Stimulated activated CD4-positive, alpha-beta T cell treated with anti-CD3 and anti-CD28 coated beads, Interleukin-4, amount 100 ng/mL, for 24 hours (primary cell): ENCODE measurements at places on chromosomes 2 and 18.

GRCh38 chr2:201707753-201708152, 9.3 kb upstream of the MPP4 start:
- no peak for DNase-seq

GRCh38 chr2:240579771-240580614, 6.5 kb upstream of the CAPN10 start:
- peak; percentile 79 for DNase-seq

DNA sequence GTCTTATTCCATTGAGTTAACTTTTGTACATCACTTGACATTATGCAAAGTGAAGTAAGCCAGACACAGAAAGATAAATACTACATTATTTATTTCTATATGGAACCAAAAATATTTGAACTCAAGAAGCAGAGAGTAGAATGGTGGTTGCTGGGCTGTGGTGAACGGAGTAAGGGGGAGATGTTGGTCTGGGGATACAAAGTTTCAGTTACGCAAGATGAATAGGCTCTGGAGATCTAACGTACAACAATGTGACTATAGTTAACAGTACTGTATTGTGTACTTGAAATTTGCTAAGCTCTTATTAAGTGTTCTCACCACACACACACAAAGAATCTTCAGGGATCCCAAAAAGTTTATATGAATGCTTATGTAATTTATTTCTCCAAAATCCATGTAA, 124.8 kb upstream of the VWC2L start:
- no peak for DNase-seq

DNA sequence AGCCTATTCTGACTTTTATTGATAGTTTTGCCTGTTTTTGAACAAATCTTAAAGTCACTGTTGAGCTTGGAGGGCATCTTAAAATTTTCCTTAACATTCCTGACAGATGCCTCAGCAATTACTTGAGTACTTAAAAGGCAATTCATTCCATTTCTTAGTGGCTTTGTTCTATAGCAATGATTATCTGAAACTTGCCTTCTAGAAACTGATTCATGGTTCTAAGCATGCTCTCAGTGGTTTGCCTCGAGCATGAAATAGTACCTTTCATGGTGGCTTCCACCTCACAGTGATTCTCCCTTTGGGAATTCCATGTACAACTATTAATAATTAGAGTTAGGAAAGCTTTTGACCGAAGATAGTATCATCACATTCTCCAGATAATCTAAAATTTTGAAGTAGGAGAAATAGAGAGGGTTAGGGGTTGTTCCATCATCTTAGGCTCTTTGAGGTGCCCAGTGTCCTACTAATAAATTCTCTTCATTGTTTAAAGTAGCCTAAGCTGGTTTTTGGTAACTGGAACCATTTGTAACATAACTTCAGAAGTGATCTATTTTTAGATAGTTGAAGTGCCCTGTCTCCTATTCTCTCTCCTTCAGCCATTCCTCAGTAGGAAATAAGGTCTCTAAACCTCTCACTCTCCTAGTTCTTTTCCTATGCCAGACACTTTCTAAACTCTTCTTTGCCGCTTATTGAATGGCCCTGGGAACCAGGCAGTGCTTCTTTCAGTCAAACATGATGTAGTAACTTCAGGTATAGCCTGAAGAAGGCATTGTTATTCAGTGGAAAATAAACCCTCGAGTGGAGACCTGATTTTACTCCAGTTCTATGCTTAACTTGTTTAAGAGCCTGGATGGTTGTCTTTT, 156.1 kb downstream of the HAUS1 start:
- DNase-seq, result no peak

DNA sequence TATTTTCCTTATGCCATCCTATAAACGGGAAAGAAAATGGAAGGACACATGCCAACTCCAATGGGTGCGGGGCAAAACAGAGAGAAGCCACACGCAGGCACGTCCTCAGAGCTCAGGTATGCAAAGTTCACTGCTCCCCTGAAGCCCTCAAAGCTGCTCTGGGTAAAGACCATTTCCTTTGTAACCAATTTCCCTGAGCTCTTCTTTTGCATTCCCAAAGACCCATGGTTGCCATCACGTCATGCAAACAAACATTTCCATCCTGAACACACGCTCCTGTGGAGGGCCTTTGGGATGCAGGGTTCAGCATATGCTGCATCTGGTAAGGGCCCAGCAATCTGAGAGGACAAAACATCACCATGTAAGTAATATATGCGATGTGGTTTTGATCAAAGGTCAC, 69.4 kb downstream of the EMILIN2 start:
- DNase-seq, result no peak

GRCh38 chr2:40654346-40654745, 202.5 kb upstream of the SLC8A1 start:
- DNase-seq, result no peak

GRCh38 chr18:741931-742512, 29.6 kb upstream of the ENOSF1 start:
- no peak for DNase-seq

DNA sequence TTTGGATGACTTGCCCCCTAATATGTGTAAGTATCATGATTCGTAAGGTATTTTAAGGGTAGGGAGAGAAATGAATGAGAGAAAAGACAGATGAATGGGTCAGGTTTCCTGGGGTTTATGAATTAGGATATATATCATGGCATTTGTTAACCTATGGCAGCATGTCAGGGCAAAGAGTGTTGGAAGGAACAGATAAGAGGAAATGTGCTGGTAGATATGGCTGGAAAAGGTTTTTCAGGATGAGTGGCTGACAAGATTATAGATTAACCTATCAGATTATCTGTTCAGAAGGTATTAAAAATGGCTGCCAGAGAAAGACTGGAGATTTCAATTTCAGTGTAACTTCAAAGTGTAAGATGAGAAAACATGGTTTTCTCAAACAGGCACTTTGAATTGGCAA, 67.8 kb downstream of the SRBD1 start:
- no peak for DNase-seq

DNA sequence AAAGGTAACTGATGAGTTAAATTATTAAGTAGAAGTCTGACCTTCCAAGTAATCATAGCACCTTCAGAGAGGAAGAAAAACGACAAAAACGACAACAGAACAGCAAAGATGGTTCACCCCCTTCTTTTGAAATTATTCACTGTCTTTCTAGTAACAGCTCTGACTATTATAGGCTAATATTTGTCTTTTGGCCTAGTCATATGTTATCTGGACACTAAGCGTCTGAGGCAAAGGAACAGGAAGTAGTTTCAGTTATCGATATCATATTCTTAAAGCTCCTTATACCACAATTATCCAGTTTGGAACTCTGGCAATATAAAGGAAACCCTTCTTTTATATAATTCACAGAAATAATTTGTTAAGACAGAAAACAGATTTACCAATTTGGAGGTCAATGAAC, 27.6 kb upstream of the SLC40A1 start:
- no peak for DNase-seq

- no peak for DNase-seq
Measured at GRCh38 chr2:120132190-120132589, 91.0 kb downstream of the TMEM185B start.

DNA sequence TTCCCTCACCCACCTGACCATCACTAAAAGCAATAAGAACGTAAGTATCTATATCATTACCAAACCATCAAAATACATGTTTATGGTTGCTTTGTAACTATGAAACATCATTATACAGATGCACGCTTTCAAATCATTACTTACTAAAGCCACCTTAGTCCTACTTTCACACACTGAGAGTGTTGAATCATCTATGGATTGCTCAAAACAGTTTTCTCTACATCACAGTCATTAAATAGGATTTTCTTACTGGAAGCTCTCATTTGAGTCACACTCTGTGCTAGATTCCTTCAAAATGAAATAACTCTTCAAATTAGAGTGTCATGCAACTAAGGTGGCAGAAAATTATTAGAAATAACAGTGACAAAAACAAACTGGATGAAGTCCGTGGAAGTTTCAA, 878.4 kb downstream of the CPS1 start:
- no peak for DNase-seq

DNA sequence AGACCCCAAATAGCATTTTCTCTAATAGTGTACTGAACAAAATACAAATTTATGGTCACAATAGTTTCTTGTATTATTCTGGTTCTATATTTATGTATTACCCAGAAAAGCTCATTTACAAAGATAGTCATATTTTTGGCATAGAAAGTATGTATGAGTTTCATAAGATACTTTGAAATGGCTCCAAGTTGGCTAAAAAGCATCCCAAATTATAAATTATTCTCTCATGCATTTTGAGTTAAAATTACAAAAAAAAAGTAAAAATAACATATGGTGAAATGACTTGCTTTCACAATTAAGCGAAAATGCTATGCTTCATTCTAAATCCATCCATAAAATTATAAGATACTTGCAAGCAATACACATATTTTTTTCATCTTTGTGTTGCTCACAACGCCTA, 530.7 kb downstream of the ZNF804A start:
- DNase-seq, result no peak

DNA sequence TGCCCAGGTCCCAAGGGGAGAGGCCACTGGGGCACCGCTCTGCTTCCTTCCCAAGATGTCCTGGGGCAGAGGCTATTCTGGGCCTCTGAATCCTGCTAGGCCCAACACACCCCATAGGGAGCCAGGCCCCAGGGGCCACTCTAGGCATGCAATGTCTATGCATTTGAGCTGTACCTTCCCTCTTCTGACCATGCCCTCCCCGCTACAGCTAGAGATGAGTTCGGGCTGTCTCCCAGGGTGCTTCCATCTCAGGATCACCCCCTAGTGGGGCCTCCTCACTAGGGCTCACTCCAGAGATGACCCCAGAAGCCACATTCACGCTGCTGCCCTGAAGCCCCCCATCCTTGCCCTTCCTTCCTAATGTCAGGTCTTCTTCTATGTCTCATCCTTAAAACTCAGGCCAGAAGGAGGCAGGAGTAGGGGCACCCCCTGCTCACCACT, 54.4 kb downstream of the TNS1 start:
- no peak for DNase-seq

DNA sequence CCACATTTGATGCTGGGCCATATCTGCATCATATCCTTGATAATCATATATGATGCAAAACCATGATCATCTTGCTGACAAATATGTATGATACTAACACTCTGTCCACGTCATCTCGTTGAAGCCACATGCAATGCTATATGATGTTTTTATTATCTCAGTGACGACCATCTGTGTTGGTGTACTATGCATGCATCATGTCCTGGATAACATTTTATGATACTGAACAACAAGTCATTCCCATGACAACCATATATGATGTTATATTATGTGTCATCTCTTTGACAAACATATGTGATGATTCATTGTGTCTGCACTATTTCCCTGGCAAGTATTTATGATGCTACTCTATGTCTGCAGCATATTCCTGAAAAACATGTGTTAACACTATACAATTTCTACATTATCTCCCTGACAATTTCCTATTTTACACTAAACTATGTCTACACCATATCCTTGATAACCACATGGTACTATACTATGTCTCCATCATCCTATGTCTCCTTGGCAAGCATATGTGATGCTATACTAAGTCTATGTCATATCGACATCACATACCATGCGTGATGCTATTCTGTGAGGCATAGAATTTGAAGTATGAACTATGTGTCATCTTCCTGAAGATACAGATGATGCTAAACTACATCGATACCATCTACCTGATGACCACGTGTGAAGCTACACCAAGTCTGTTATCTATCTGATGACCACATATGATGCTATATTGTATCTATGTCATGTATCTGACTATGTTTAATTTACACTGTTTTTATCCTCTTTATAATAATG, 37.0 kb downstream of the DAW1 start:
- DNase-seq, result no peak

GRCh38 chr2:107553046-107553445, 273.6 kb upstream of the RGPD4 start:
- DNase-seq, result no peak

DNA sequence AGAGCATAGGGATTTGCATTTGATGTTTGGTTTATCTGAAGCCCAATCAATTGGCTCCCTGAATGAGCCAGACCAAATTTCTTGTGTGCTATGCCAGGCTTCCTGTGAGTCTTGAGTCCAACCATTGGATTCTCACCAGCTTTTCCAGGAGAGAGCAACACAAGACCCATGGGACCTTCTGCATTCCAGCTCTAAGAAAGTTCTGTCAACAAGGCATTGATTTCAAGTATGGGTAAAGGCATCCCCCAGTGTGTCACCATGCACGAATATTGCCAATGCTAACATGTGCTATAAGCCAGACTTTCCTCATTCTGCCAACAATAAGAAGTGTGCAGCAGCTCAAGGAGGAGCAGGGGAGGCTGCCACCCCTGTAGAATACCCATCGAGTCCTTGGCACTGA, 266.6 kb downstream of the ETAA1 start:
- no peak for DNase-seq

- DNase-seq, result no peak
Measured at GRCh38 chr18:78999939-79000338, 20.3 kb downstream of the SALL3 start.

GRCh38 chr2:181627545-181627944, 29.4 kb downstream of the CERKL start:
- no peak for DNase-seq

DNA sequence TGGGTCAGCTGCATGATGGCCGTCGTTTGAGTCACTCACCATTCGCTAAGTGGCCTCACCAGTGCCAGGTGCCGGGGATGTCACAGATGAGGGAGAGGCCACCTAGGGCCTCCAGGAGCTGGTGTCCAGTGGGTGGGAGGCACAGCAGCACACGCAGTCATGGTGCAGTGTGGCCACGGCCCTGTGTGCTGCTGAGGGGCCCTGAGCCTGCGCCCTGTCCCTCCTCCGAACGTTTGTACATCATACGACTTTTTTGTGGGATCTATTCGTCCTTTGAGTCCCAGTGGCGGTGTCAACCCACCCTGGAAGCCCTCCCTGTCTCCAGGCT, 30.1 kb upstream of the ODC1 start:
- DNase-seq, result no peak

DNA sequence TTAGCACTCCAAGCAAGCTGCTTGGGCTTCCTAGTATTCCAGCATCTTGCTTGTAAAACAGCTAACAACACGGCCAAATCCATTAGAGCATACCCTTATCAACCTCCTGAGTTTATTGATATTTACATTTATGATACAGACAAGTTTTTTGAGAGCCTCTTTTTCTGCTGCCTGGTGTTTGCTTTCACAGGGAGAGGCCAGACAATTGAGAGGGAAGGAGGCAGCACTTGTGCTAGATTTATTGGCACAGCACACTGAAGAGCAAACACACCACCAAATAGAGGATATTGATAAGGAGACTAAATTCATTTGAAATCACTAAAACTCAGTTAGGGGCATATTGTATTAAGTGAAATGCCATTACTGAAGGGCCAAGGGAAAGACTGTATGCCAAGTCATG, 1142.3 kb upstream of the FANCL start:
- no peak for DNase-seq

GRCh38 chr2:234145511-234145910, 95.0 kb downstream of the SPP2 start:
- no peak for DNase-seq

- no peak for DNase-seq
Measured at GRCh38 chr2:174599310-174599921, 1.8 kb upstream of the WIPF1 start.
